Chondrocyte (in vitro differentiated cells): ENCODE measurements at places on chromosomes 2 and 18.

- no peak for DNase-seq
Observed at GRCh38 chr2:10935953-10936942, 24.5 kb downstream of the KCNF1 start.

- no peak for DNase-seq
Observed at GRCh38 chr2:62506421-62506750, 391 bp upstream of the TMEM17 start.

- DNase-seq, result no peak
Observed at GRCh38 chr18:40812981-40813515, 1142.0 kb upstream of the PIK3C3 start.

GRCh38 chr18:13216092-13216582 lies 2.4 kb upstream of the LDLRAD4 start:
- no peak for DNase-seq

GRCh38 chr18:57780706-57781347 lies 22.3 kb downstream of the ATP8B1 start:
- DNase-seq, result no peak

- DNase-seq, result no peak
Observed at GRCh38 chr2:86480105-86480504, 38.9 kb downstream of the KDM3A start.

GRCh38 chr2:120443946-120444345 lies 98.0 kb downstream of the INHBB start:
- peak; percentile 42 for DNase-seq

DNA sequence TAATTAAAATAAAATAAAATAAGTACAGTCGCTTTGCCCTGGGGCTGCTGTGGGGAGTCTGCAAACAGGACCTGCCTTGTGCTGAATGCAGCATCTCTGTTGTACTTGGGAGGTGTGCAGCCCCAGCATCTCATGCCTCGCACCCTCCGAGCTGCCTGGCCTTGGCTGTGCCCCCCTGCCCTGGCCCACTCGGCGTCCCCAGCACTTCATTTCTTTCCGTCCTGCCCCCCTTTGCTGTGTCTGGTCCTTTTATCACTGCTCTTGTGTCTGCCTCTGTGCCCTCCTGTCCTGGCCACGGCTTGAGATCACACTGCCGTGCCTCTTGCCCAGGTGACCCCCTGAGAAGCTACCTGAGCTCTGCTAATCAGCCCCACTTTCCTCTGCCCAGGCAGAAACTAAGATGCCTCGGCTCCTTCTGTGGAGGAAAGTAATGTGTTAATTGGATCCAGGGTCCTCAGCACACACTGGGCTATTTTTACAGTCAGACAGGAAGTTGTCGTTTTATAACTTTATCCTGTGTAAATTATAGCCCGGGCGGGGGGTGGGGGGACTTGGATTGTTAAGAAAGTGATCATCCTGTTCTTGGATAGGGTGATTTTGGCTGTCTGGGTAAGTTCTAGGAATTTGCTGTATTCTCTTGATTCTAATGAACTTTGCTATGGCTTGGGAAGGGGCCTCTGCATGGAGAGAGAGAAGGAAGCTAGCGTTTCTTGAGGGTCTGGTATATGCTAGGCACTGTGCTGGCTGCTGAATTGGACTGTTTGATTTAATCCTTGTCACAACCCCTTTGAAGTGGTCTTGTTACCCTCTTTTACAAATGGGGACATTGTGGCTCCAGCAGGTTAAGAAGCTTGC lies 69.4 kb downstream of the AGAP1 start:
- peak; percentile 49 for DNase-seq

- DNase-seq, result no peak
Observed at GRCh38 chr2:173339807-173340206, 14.9 kb upstream of the CDCA7 start.

- DNase-seq, result no peak
Observed at GRCh38 chr2:137947728-137948336, 16.4 kb upstream of the HNMT start.

DNA sequence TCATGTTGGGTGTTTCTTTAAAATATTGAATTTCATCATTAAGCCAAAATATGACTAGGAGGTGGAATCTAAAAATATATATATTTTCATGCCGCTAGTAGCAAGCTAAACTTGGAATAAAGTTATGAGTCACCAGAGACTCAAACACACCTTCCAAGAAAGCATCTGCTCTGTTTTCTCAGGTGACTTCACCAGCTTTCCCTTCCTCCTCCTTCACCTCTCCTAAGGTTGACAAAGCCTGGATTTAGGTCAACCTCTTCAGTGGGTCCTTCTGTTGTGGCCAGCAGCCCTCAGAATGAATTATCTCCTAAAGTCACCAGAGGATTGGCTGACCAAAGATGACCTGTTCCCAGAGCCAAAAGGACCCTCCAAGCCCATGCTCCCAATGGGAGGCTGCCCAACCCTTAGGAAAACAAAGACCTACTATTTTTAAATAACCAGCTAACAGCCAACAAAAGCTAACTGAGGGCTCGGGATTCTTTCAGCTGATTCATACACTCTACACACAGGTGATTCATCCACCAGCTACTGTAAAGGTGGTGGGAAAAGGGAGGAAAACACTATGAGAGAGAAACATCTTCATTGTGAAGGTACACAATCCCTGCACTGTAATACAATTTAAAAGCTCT lies 113.9 kb downstream of the MYO5B start:
- no peak for DNase-seq

DNA sequence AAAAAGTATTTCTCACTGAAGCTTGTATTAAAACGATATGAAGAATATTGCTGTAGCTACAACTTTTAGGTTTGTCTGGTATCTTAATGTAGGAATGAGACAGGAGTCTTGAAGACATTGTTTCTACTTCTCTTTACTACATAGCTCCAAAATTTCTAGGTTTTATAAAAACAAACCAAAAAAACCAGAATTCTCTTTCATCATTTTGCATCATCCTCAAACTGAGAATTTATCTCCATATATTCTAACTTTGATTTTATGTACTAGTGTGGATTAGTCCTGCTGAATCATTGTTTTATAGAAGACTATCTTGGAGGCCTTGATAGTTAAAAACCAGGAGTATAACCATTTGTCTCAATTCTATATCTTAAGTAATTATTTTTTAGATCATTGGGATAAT lies 100.2 kb downstream of the ICA1L start:
- DNase-seq, result no peak

- no peak for DNase-seq
Observed at GRCh38 chr2:172373076-172373475, 54.3 kb upstream of the ITGA6 start.

DNA sequence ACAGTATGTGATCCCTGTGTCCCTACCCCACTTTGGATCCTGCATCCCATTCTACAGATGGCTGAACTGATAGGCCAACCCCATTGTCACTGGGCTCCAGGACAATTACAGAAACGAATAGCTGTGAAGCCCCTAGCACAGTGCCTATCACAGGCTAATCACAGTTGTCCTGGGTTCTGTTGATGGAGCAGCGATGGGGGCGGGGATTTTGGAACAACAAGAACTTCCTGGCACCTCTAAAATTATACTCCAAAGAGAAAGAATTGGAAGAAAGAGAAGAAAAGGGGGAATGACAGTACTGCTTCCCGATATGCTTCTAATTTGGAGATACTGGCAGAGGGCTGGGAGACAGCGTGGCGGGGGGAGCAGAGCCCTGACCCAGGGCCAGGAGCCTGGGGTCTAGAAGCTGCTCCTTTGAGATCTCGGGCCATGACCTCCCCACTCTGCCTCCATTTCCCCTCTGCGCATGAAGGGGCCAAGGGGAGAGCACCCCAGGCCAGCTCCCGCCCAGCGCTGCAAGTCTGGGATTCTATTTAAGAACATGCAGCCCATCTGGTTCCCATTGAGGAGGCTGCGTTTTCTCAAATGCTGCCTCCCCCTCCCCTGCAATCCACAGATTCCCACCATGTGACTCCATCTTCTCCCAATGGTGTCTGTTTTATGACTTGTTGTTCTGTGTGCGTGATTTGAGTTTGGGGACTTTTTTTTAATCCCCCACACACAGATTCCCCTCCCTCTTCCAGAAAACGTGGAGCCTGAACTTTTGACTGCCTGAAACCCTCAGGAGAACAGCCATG lies 202.7 kb downstream of the CYP26B1 start:
- DNase-seq, result no peak

DNA sequence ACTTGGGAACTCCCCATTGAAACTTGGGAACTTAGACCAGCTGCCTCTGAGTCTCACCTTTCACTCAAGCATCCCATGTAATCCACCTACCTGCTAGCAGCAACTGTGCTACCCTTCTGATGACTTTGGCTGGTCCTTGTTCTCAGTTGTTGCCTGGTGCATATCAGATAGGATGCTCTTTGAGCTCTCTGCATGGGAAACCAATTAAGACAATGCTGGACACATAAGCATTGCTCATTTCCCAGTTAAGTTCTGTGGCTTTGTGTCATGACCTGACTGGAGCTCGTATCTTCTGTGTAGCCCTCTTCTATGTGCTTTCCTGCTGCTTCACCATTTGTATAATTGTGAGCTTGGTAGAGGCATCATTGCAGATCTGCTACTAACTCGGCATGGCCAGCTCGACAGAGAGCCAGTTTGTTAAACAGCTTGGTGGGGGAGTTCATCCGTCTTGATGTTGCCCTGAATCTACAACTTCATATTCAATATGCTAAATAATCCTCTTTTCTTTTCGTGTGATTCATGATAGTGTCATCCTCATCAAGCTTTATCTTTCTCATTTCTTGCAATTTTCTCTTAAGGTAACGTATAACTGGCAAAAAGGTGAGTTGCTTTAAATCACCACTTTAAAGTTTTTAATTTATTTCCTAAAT lies 447.5 kb upstream of the SLC14A2 start:
- DNase-seq, result no peak

- no peak for DNase-seq
Observed at GRCh38 chr18:61662726-61663125, 230.1 kb downstream of the RNF152 start.

GRCh38 chr18:949724-950631 lies 45.3 kb downstream of the ADCYAP1 start:
- DNase-seq, result no peak

- no peak for DNase-seq
Observed at GRCh38 chr18:24560511-24560981, 100.1 kb downstream of the HRH4 start.

- DNase-seq, result no peak
Observed at GRCh38 chr18:27735117-27735516, 441.8 kb downstream of the CDH2 start.

DNA sequence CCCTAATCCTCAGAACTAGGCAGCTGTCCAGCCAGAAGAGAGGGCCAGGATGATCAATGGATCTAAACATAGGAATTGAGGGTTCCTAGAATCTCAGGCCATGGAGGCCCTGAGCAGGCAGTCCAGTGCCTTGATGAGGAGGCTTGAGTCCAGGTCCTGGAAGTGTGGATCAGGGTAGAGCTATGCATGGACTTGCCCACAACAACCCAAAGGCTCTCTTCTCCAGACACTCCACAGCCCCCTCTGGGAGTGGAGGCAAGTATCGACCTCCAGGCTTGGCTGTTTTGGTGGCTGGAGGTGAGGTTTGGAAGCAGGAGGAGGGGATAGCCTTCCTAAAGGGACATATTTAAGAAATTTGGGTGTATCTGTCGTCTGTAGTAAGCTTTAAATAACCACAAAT lies 45.7 kb downstream of the NAPG start:
- no peak for DNase-seq

DNA sequence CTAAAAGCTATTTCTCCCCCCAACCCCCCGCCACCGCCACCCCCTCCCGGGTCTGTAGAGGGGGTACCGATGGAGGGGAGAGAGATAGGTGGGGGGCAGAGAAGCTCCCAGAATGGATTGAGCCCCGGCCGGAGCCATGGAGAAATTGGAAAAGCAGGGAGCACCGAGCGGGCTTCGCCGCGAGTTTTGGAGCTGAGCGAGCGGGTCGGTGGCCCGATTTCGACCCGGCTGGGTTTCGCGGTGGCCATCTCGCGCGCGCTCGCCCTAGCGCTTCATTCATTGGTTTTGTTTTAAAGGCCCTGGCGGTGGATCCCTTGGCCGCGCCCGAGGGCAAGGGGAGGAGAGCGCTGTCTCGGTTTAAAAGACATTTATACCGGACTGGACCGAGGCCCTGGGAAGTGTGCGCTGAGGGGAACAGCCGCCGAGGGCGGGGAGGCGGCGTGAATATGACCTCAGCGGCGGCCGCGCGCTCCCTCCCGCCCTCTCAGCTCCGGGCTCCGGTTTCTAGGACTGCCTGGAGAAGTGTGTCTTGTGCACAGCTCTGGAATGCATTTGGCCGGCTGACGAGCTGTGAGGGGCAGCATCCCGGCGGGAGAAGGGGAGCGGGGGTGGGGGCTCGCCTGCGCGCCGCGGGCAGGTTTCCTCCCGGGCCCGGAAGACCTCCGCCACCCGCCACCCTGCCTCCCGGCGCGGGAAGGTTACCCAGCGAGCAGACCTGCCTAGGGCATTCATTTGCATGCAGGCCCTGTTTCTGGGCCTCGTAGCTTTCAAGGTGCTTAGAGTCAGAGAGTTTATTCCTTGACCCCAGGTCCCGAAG lies 1.7 kb upstream of the SMAD7 start:
- no peak for DNase-seq

GRCh38 chr2:164692114-164692513 lies 70.8 kb upstream of the GRB14 start:
- DNase-seq, result no peak

GRCh38 chr18:10296491-10296890 lies 157.9 kb upstream of the APCDD1 start:
- no peak for DNase-seq

DNA sequence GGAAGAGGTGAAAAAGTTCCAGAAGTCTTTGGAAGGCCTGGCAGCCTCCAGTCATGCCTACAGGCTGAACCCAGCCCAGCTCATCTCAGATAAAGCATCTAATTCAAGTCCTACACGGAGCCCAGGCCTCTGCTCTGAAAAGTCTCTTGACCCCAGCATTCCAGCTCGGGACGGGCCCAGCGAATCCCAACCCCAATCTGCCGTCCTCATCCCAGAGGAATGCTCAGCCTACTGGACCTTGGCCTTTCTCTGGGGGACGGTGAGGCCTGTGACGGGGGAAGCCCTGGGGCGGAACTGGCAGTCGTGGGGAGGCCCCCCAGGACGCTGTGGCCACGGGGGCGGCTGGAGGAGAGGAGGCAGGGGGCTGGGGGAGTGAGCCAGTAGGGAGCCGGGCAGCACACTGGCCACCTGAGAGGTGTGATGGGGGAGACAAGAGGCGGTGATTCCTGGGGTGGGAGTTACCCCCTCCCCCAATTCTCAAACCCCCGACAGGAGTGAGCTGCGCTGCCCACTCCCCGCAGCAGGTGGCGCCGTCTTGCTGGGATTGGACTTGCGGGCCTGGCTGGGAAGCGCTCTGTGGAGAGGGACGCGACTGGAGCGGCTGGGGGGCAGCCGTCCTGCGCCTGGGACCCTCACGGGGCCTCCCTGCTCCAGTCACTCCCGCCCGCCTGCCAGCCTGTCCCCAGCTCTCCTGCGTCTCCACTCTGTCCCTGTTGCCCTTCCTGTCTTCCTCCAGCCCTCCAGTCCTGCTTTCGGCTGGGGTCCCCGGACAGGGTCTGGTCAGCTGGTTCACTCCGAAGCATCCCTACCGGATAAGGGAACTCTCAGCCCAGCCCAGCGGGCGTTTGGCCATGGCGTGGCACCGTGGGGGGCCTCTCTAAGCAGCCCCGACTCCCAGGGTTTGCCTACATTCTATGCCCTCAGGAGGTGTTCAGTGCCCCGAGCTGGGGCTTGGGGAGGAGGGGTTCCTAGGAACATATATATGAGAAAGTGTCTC lies 182.6 kb upstream of the HAAO start:
- DNase-seq, result peak; percentile 86
